ENCODE measurements at places on chromosomes 13 and 19.
A peak's percentile ranks its signal among the peaks of the same experiment; 100 is the strongest.

DNA sequence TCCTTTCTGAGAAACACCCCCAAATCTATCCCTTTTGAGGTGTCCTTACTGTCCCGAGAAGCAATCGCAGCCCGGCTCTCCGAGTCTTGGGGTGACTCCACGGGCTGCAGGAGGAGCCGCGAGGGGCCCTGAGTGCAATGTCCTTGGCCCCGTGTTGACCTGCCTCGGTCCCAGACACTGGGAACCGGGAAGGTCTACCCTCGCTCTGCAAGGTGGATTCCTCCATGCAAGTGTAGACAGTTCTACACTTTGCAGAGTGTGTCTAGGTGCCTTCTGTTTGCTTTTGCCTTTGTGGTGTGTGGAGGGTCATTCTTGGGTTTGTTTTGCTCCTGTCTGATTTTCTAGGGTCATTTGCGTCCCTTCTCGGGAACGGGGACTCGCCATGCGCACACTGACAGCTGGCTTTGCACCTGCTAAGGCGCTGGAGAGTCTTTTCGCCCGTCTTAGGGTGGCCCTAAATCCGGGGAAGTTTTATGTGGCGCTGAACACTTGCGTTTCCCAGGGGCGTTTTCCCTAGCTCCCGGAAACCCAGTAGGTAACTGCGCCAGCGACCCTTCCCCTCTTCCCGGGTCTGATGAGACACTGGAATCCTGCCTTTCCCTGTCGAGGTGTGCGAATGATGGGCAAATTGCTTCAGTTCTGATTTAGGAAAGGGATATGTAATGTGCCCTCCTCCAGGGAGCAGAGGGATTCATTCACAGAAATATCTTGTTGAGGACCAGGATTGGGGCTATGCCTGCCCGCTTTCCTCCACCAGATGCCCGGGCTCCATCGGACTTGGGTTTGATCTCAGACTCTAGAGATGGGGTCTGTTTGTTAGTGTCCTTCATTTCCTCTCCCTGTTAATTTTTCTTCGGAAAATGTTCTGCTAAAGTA lies 755 bp downstream of the SERTM1 start:
- no peak for DNase-seq

- no peak for DNase-seq
Measured at GRCh38 chr13:88142653-88143052, 471.5 kb downstream of the SLITRK5 start.

DNA sequence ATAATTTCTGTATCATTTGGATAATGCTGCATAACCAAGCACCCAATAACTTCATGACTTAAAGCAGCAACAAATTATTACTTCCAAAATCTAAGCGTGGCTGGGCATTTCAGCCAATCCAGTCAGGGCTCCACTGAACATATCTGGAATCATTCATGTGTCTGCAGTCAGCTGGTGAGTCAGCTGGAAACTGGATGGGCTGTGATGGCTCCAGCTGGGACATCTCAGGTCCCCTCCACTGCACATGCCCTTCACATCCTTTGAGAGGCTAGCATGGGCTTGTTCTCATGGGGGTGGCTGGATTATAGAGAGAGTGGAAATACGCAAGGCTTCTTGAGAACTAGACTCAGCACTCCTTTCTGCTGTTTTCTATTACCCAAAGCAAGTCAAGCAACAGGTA lies 961.9 kb downstream of the DIAPH3 start:
- no peak for DNase-seq

GRCh38 chr13:20197361-20197834 lies 4.7 kb upstream of the GJB2 start:
- no peak for DNase-seq

DNA sequence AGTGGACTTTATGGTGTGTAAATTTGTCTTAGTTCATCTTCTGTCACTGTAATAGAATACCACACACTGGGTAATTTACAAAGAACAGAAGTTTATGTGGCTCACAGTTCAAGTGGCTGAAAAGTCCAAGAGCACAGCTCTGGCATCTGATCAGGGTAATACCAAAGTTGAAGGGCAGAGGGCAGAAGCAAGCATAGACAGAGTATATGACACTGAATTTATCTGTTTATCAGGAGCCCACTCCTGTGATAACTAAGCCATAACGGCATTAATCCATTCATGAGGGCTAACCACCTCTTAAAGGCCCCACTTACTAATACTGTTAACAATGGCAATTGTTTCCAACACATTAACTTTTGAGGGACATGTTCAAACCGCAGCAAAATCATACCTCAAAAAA lies 4.0 kb upstream of the RFXAP start:
- no peak for DNase-seq

GRCh38 chr19:14563989-14564651 lies 7.7 kb downstream of the NDUFB7 start:
- no peak for DNase-seq

GRCh38 chr19:42202290-42202880 lies 15.1 kb downstream of the DEDD2 start:
- no peak for DNase-seq

DNA sequence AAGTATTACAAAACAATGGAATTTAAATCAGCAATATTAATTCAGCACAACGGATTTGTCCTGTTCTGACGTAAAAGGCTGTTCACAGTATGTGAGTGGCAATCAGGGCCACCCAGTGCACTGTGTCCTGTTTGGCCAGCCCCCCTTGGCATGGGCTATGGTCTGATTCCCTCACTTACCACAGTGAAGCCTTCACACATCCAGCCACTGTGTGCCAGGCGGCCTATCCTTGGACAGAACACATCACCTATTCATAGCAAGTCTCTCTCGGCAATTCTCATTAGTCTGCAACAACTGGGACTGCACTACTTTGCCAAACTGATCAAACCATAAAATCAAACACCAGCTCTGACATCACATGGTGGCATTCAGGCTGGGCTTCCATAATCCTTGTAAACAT lies 221.5 kb upstream of the TSHZ3 start:
- DNase-seq, result no peak

- DNase-seq, result no peak
Measured at GRCh38 chr13:27425158-27425917, 919 bp downstream of the GTF3A start.

- no peak for DNase-seq
Measured at GRCh38 chr19:3955688-3956087, 15.2 kb downstream of the DAPK3 start.

DNA sequence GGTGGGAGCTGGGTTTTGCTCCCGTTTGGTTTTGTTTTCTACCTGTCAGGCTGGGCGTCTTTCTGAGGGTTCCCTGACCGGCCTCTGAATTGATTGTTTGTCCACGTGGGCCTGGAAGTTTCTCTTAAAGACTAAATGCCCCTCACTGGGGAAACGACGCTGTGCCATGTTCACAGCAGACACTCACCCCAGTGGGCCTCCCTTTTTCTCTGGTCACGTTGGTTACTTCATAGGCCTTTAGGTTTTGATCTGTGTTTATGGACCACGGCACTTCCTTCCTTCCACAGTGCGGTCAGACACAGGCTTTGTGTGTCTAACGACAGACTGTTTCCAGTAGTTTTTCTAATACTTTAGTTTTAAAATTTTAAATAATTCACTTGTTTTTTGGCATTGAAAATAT lies 20.1 kb upstream of the NDUFS7 start:
- DNase-seq, result no peak

DNA sequence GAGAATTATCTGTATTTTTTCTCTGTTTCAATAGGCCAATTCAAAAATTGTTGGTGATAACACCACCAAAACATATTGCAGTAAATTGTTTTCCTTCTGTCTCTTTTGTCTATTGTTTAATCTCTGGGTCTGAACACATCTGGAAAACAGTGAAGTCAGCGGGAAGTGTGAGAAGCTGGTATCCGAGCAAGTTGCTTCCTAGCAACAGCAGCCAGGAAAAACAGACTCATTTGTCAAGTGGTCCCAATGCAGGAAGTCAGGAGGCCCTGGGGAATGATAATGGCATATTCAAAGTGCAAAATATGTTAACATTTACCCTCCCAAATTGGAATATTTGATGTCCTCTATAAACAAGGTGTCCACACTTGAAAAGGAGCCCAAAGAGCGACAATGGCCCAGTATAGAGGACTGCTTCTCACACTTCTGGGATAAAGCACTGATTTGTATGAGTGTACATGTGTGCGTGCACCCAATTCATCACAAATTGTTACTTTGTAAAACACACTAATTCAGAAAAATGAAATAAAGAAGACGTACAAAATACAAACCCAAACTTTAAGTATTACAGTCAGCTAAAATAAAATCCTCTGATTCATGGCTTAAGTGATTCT lies 515.0 kb downstream of the TBC1D4 start:
- no peak for DNase-seq

- DNase-seq, result no peak
Measured at GRCh38 chr19:48713041-48713863, 6.3 kb downstream of the MAMSTR start.

DNA sequence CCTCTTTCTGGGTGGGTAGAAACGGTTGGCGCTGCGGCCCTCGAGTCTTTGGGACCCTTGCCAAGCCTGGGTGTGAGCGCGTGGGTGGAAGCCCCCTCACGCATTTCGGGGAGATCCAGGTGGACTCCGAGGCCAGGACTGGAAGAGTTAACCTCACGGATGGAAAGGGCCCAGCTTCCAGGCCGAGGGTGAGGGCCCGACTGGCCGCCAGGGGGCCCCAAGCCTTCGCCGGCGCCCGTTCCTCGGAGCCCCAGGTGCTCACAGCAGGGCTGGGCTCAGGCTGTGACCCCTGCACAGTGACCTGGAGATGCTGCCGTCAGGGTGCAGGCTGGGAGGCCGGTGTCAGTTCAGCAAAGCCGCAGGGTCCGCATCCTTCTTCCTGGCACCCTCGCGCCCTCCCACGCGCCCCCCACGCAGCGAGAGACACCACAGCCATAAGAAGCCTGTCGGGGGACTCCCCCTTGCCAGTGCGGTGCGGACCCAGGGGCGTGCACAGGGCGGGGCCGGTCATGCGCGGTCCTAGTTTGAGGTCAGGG lies 34.2 kb upstream of the TMEM255B start:
- DNase-seq, result peak; percentile 80

- no peak for DNase-seq
Measured at GRCh38 chr19:33395561-33396550, 22.3 kb downstream of the CEBPG start.

DNA sequence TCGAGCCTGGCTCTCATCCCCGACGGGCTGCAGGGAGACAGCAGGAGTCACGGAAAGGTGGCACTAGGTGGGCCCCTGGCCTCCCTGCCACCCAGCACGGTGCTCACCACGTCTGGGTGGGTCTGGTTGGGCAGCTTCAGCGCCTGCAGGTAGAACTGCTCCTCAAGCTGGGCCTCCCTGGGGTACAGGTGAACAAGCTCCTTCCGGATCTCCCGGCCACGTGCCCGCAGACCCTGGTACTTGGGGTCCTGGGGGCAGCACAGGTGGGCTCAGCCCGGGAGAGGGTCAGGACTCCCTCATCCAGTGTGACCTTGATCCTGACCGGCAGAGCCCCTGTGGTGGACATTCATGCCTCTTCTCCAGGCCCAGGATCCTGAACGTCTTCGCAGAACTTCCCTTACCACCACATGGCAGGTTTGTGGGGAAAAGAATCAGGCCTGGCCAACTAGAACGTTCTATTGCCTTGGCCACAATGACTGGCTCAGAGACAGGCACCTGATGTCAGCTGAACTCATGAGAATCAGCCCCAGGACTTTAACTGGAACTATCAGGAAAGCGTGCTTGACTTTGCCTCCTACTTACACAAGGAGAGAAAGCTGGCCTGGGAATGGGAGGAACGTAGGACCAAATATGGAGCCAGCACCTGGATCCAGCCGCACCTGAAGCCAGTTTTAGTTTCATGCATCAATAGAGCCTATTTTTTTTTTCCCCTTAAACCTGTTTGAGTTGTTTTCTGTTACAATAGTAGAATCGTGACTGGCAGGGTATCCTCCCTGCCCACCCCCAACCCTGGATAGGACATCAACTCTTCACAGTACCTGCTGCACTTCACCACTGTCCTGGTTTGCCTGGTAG lies 8.9 kb downstream of the SARS2 start:
- DNase-seq, result no peak

- no peak for DNase-seq
Measured at GRCh38 chr13:102799426-102800144, 666 bp downstream of the BIVM start.

DNA sequence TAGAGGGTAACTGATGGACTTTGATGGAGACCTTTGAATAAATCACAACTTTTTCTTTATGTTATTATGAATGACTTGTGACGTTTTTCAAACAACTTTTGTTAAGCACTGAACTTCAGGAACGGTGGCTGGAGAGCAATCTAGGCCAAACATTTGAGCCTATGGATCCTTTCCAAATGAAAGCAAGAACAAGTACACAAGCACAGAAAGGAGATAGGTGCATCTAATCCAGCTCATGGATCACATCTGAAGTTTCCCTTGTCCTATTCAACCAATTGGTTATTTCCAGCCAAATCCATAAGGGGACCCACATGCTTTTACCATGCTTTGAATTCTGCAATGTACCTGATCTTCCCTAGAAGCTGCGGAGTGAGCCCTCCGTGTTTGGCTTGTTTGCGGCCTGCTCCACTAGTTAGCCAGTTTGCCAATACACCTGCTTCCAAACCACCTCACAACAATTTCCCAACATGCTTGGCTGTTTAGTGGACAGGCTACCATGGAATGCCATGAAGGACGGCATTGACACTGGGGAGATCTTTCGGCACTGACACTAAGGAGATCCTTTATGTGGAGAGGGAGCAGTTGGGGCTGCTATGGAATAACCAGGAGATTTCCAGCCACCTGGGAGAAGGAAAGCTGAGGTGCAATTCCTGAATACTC lies 315.9 kb downstream of the DNAJC15 start:
- DNase-seq, result no peak

GRCh38 chr13:53012707-53013106 lies 15.9 kb upstream of the OLFM4 start:
- DNase-seq, result no peak

- no peak for DNase-seq
Measured at GRCh38 chr19:372306-372890, 27.8 kb upstream of the MIER2 start.

- DNase-seq, result no peak
Measured at GRCh38 chr13:43085545-43085944, 62.2 kb downstream of the DNAJC15 start.

DNA sequence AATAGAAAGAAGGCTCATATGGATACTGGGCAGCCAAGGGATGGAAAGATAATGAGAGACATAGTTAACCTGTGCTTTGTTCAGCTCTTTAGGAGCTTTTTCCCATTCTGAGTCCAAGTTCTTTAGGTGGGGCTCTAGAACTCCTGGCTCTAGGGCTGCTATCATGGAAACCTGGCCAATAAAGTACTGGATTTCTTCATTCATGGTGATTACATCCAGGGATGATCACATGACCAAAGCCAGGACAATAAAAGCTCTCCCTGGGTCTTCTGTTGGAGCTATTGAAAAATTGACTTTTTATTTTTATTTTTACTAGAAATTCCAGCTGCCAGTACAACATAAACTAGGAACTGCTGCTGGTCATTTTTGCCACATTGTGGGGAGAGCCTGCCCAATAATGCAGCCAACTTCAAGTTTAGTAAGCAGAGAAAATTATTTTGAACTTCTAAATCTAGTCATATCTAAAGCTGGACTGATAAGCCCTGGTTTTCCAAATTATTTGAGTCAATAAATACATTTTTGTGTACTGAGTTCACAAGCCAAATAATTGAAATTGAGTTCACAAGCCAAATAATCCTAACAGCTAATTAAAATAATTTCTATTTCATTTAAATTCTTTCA lies 224.9 kb upstream of the STARD13 start:
- no peak for DNase-seq

- DNase-seq, result no peak
Measured at GRCh38 chr13:28346154-28346553, 148.8 kb downstream of the FLT1 start.
